ENCODE measurements at places on chromosomes 11 and 22. TPM values are rescaled to one million over a fixed set of nuclear protein-coding genes. Genes with fewer than 3 reads are reported as not detected.

DNA sequence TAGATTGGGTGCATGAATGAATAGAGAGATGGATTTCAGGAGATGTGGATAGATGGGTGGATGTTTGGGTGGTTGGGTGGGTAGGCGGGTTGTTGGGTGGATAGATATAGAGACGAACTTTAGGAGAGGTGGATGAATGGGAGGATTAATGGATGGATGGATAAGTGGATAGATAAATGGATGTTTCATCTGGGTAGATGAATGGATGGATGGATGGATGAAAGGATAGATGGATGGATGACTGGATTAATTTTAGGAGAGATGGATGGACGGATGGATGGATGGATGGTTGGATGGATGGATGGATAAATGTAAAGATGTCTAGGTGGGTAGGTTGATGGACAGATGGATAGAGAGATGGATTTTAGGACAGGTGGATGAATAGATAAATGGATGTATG lies 511.3 kb downstream of the MIAT start:
- peaks cover 5% of the 10 kb centered on the region for H3K27me3 ChIP-seq
- no peak overlapping the region for H3K27ac ChIP-seq
- no peaks in the 10 kb centered on the region for H3K4me1 ChIP-seq

GRCh38 chr11:92411431-92411830 lies 186.8 kb downstream of the FAT3 start:
- H3K36me3 ChIP-seq = no peaks in the 10 kb centered on the region
- no peak overlapping the region for H3K27ac ChIP-seq
- H3K4me1 ChIP-seq = no peaks in the 10 kb centered on the region
- H3K27me3 ChIP-seq = no peaks in the 10 kb centered on the region
- DNase-seq = no peak

DNA sequence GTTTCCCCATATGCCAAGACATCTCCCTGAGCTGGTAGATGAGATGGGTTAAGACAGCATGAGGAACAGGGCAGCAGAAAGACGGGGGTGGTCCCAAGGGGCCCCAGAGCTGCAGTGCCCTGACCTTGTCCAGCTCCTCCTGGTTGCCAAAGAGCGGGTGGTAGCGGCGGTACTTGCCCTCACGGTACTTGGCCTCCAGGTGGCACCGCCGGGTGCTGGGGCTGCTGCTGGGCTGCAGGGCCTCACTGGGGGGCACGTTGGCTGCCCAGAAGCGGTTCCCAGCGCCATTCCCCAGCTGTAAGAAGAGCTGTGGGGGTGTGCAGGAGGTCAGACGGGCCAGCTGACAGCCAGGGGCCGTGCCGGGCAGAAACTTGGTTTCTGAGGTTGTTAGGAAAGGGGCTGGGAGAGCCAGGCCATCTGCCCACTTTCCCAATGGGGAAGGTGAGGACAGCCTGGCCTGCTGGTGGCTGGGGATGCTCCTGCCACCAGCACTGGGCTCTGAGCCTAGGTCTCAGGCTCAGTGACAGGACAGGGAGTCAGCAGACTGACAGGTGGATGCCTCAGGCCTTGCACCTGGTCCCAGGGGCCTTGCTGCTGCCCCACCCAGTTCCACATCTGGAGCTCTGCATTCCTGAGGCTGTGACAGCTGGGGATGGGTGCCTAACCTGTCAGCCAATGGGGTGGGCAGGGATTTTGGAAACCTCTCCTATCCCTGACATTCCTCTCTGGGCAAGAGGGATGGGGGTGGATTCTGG lies 30.0 kb upstream of the PDE2A start:
- DNase-seq = peak; percentile 63
- peak overlapping the region; percentile 65 for H3K27ac ChIP-seq
- no peak overlapping the region for H3K4me3 ChIP-seq
- peaks cover 96% of the 10 kb centered on the region for H3K36me3 ChIP-seq
- H3K27me3 ChIP-seq = no peaks in the 10 kb centered on the region
- H3K4me1 ChIP-seq = peaks cover 16% of the 10 kb centered on the region

DNA sequence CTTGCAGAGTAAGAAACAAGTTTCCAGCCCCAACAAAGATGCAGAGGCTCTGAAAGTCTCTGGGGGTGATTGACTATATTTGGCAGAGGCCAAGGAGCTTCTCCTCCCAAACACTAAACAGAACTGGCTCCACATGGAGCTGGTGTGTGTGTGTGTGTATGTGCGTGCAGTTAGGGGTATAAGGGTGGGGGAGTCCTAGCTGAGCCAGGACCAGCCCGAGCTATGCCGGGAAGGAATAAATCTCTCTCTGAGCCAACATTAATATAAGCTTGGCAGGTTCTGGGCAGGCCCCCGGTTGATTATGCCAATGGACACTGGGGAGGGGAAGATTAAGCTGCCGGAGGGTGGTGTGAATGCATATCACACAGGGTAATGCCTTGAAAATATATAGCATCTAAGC lies 324.2 kb downstream of the MIAT start:
- no peak overlapping the region for H3K27ac ChIP-seq
- no peak overlapping the region for H3K4me3 ChIP-seq
- H3K36me3 ChIP-seq = no peaks in the 10 kb centered on the region
- H3K4me1 ChIP-seq = no peaks in the 10 kb centered on the region
- no peaks in the 10 kb centered on the region for H3K27me3 ChIP-seq
- no peak for DNase-seq

DNA sequence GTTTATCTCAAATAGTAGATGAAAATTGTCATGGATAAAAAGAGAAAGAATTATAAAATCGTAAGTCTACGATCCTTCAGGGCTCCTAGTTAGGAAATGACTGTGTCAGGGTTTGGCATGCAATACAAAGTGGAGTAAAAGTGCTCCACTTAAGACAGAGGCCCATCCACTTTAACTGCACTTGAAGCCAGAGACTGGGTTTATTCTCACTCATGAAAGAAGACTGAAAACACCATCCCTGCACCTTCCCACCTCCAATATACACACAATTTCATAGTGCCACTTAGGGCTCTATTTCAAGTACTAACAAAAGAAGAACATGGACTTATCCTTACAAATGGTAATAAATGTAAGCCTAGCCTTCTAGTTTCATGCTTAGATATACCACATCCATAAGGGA lies 70.7 kb downstream of the ANO5 start:
- H3K27me3 ChIP-seq = no peaks in the 10 kb centered on the region
- no peak overlapping the region for H3K27ac ChIP-seq
- H3K36me3 ChIP-seq = no peaks in the 10 kb centered on the region
- H3K4me1 ChIP-seq = no peaks in the 10 kb centered on the region

DNA sequence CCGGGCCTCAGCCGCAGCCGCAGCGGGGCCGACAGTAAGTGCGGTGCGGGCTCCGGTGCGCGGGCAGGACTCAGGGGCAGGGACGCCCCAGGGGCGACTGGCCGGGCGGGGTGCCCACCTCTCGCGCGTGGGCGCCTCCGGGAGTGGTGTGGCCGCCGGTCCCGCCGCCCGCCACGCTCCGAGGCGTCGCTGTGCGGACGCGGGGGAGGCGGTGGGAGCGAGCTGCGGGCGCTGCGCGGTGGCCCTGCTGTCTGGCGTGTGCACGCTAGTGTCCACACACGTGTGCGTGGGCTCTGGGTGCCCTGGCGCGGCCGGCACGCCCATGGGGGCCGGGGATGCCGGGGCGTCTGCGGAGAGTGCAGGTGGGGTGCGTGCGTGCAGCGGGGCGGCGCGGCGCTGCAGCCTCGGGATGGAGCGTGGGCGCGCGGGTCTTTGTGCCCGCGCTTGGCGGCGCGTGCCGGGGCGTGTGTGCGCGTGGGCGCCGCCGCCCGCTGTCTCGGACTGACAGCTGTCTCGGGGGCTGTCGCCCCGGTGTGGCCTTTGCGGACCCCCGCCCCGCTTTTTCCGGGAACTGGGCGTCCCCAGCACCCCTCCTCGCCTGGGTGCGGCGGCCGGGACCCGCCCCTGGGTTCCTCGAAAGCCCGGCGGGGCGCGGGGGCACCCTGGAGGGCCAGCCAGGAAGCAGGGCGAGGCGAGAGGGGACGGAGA lies 804 bp downstream of the KCNK4 start:
- no peaks in the 10 kb centered on the region for H3K4me1 ChIP-seq
- peaks cover 51% of the 10 kb centered on the region for H3K27me3 ChIP-seq
- no peak overlapping the region for H3K27ac ChIP-seq
- no peaks in the 10 kb centered on the region for H3K36me3 ChIP-seq

DNA sequence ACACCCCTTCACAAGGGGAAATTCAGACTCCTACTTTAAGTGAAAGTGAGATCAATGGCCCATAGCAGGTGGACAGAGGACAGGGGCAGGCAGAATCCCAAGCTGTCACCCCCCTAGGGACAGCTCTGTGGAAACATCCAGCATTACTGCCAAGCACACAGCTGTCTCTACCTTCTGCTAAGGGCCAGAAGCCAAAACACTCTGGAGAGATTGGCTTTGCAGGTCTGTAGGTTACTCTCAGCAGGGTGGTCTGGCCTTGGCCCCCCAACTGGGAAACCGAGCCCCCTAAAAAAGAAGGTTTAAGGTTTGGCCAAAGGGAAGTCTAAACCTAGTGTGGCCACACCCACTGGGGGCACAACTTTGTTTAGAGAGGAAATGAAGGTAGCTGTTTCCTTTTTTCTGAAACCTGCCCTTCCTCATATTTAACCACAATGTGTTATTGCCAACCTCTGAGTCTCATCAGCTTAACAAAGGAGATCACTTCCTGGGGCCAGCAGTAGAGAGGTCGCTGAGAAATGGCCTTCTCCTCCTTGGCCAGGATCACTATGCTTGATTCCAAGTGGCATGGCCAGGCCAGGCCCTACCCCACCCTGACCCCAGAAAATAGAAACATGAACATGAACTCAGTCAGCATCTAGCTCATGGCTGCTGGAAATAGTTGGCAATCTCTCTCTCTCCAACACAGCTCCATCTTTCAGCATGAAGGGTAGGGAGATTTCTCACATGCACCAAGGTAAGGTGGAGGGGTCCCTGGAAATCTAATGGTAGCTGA lies 25.9 kb upstream of the SCARF2 start:
- peaks cover 18% of the 10 kb centered on the region for H3K36me3 ChIP-seq
- H3K4me3 ChIP-seq = no peak overlapping the region
- H3K27ac ChIP-seq = peak overlapping the region; percentile 73
- peak; percentile 19 for DNase-seq
- no peaks in the 10 kb centered on the region for H3K27me3 ChIP-seq
- H3K4me1 ChIP-seq = peaks cover 13% of the 10 kb centered on the region

DNA sequence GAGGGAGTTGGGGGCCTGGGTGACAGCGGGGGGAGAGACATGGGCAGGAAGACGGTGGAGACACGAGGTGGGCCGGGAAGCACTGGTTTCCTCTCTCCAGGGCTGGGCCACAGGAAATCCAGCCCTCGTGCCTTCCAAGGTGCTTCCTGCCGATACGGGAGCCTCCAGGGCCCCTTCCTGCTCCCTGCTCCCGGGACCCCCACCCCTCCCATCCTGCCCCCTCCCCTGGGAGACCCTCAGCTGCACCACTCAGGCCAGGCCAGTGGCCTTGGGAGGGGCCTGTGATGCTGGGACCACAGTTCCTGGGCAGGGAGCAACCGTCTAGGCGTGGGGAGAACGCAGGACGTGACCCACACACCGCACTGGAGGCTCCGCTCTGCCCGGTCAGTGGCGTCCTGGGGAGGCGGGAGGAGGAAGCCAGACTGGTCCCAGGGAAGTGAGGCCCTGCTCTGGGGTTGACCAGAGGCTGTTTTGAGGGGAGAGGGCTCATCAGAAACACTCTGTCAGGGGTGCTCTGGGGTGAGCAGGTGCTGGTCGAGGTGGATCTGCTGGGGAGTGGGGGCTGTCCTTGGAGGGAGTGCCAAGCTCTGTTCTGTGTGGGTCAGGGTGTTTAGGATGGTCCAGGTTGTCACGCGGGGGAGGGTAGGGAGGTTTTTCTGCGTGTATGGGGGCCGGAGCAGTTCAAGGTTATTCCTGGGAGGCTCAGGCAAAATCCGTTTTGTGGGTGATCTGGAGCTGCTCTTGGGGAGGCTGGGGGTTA lies at the start of gene SHANK3:
Gene SHANK3, plus strand, starts transcription at position 353 of the 760 bp plus-strand sequence.
- peak within 1 kb of the TSS; percentile 86 for H3K27ac ChIP-seq
- H3K27me3 ChIP-seq = peaks cover 17% of the 10 kb centered on the region
- no peaks in the 10 kb centered on the region for H3K36me3 ChIP-seq
- peak within 1 kb of the TSS; percentile 51 for H3K4me3 ChIP-seq

GRCh38 chr11:107252429-107253161 lies 205.0 kb downstream of the CWF19L2 start:
- H3K27ac ChIP-seq = no peak overlapping the region
- H3K4me1 ChIP-seq = no peaks in the 10 kb centered on the region
- H3K36me3 ChIP-seq = no peaks in the 10 kb centered on the region
- no peak for DNase-seq

DNA sequence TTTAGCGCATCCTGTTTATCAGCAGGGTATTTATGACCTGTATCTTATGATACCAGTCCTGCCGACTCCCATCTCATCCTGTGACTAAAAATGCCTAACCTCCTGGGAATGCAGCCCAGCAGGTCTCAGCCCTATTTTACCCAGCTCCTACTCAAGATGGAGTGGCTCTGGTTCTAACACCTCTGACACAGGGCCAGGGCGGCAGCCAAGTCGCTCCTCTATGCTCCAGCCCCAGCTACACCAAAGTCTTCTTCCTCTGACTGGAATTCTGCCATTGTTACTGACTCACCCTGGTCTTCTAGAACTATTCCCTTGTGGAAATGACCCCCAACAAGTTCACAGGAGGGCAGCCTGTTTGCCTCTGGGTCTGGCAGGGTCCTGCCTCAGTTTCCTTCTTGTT lies 7.9 kb upstream of the C1QTNF6 start:
- H3K36me3 ChIP-seq = no peaks in the 10 kb centered on the region
- H3K27ac ChIP-seq = peak overlapping the region; percentile 91
- no peak overlapping the region for H3K4me3 ChIP-seq
- H3K4me1 ChIP-seq = peaks cover 32% of the 10 kb centered on the region

DNA sequence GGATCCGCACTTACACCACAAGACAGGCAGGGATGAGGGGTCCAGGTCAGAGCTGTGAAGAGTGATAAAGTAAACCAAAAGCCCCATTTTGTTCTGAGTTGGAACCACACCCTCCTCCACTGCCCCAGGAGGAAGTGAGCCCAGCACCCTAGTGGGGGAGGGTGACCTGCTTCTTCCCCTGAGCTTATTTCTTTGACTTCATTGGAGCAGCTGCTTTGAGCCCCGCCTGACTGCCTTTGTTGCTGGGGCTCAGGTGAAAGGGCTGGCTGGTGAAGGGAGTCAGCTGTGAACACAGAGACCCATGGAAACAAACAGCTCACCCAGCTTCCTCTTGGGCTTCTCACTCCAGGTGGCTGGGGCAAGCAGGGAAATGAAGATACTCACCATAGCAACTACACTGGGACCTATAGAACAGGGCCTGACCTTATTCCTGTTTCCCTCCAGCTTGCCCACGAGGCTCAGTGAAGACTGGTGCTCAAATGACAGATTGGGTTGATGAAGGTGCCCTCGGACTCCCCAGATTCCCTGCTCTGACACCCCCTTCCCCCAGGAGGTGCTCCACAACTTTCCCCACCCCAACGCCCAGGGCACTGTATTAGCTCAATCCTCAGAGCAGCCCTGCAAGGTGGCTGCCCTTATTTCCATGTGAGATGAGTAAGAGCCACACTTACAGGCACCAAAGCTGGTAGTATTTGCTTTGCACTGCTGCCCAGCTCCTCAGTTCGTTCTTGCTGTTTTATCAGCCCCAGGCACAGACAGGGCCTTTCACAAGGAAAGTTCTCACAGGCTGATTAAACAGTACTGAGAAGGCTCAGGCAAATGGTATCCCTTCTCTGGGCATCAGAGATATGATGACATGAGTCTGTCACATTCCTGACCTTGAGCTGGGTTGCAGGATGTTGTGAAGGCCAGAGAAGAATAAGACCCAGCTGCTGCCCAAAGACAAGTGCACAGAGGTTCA lies 2.4 kb downstream of the UCP2 start:
- H3K4me1 ChIP-seq = peaks cover 37% of the 10 kb centered on the region
- H3K36me3 ChIP-seq = peaks cover 36% of the 10 kb centered on the region
- H3K4me3 ChIP-seq = peak overlapping the region; percentile 32
- no peaks in the 10 kb centered on the region for H3K27me3 ChIP-seq

The OTOG gene
- total RNA-seq = not detected

The OR8H2 gene
- total RNA-seq = not detected

The CCDC89 gene
- 1.2 TPM for total RNA-seq
